Pancreas (tissue), 10 donors: ENCODE measurements at places on chromosomes 4 and X.
A peak's percentile ranks its signal among the peaks of the same experiment; 100 is the strongest.

GRCh38 chrX:68261060-68261672, 172.1 kb downstream of the OPHN1 start:
- no peaks in the 10 kb centered on the region for H3K36me3 ChIP-seq
- no peak for DNase-seq
- H3K4me3 ChIP-seq, result no peak overlapping the region

DNA sequence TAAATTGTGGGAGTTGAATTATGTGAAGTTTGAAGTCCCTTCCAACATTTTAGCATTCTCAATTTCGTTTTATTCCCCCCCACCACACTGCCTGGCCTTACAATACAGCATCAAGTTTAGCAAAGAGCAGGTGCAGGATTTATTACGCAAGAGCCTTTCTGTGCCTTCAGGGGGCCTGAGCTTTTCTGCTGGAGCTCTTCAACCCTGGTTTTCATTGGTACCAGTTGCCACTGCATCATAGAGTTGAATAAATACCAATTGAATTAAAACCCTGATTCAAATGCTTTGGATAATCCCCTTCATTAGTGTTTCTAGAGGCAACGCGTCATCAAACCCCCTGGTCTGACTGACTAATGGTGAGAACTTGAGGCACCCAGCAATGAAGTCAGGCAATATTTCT, 43.6 kb upstream of the KIT start:
- H3K27ac ChIP-seq, result no peak overlapping the region
- H3K27me3 ChIP-seq, result no peaks in the 10 kb centered on the region
- H3K36me3 ChIP-seq, result no peaks in the 10 kb centered on the region
- H3K4me1 ChIP-seq, result no peaks in the 10 kb centered on the region
- no peak for DNase-seq

GRCh38 chrX:72016881-72017783, 106.5 kb downstream of the NHSL2 start:
- H3K36me3 ChIP-seq, result no peaks in the 10 kb centered on the region
- H3K27ac ChIP-seq, result no peak overlapping the region
- no peaks in the 10 kb centered on the region for H3K4me1 ChIP-seq
- no peak overlapping the region for H3K4me3 ChIP-seq
- peaks cover 4% of the 10 kb centered on the region for H3K27me3 ChIP-seq

GRCh38 chrX:136889269-136889668, 8.7 kb upstream of the RBMX start:
- H3K36me3 ChIP-seq, result no peaks in the 10 kb centered on the region
- no peak for DNase-seq
- H3K27me3 ChIP-seq, result no peaks in the 10 kb centered on the region
- no peak overlapping the region for H3K4me3 ChIP-seq

DNA sequence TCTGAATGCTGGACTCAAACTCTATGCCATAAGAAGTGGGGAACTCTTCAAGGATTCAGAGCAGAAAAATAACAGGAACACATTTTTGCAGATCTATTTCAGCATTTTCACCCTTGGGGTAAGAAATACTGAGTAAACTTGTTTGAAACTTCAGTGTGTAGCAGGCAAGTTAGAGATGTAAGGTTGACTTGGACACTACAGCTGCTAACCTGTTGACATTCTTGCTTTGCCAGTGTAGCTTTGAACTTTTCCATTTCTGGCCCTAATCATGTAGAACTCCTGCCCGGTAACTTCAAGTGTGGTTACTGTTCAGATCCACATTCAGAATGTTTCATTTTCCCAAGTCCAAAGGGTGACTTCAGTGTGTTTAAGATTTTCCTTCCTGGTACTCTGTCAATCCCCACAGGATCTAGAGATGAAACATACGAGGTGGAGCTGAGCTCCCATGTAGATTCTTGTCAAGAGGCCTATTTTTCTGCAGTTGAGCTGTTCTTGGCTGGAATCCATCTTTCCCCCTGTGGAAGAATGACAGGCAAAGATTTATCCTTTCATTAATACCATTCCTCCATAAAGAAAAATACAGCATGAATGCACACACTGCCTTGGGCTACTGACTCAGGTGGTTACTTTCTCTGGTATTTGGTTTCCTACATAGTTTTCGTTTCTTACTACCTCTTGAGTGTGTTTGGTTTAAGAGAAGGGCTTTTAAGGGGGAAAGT, 34.1 kb downstream of the FHDC1 start:
- H3K4me3 ChIP-seq, result no peak overlapping the region
- H3K4me1 ChIP-seq, result no peaks in the 10 kb centered on the region
- H3K27ac ChIP-seq, result no peak overlapping the region
- no peak for DNase-seq
- H3K36me3 ChIP-seq, result no peaks in the 10 kb centered on the region

DNA sequence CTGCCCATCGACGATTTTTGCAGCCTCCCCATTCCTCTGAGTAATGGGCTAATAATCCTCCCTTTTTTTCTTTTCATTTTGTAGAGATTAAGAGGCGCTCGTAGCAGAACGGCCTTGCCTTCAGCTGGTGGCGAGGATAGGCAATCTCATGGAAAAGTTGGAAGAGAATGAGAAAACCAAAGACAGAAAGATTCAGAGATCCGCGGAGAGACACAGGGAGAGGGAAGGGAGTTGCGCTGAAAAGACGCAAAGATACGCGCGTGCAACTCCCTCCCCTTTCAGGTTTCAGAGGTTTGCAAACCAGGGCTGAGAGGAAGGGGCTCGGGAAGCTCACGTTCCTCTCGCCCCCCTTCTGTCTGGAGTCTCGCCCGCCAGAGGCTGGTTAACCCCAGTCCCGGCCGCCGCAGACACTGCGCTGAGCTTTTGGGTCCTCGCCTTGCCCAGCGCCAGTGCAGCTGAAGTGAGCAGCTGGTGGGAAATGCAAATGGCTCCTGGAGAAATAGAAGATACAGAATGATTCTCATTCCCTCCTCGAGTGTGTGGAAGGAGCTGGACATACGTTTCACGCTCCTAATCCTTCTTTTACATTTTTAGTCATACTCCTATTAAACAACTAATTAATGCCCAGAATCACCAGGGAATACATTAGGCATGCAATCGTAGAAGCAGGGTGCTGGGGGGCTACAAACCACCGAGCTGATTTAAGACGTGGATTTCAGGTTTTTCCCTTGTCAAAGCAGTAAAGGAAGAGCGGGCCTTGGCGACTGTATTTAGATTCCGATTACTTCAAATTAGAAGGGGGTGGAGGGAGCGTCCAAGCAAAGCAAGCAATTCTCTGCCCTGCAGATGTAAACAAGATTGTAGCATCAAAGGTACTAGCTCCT, 16.6 kb upstream of the PITX2 start:
- H3K4me1 ChIP-seq, result no peaks in the 10 kb centered on the region
- H3K27me3 ChIP-seq, result peaks cover 74% of the 10 kb centered on the region
- no peaks in the 10 kb centered on the region for H3K36me3 ChIP-seq

- H3K4me1 ChIP-seq, result no peaks in the 10 kb centered on the region
- no peak for DNase-seq
Observed at GRCh38 chr4:142009751-142010150, 373.4 kb downstream of the IL15 start.

- no peak for DNase-seq
- H3K4me1 ChIP-seq, result no peaks in the 10 kb centered on the region
- H3K27ac ChIP-seq, result no peak overlapping the region
- H3K4me3 ChIP-seq, result no peak overlapping the region
Observed at GRCh38 chr4:93879919-93880318, 51.4 kb downstream of the ATOH1 start.

- H3K27ac ChIP-seq, result no peak overlapping the region
- no peak for DNase-seq
- H3K4me1 ChIP-seq, result no peaks in the 10 kb centered on the region
- no peak overlapping the region for H3K4me3 ChIP-seq
- no peaks in the 10 kb centered on the region for H3K36me3 ChIP-seq
Observed at GRCh38 chrX:50103866-50104566, 96.8 kb downstream of the AKAP4 start.

DNA sequence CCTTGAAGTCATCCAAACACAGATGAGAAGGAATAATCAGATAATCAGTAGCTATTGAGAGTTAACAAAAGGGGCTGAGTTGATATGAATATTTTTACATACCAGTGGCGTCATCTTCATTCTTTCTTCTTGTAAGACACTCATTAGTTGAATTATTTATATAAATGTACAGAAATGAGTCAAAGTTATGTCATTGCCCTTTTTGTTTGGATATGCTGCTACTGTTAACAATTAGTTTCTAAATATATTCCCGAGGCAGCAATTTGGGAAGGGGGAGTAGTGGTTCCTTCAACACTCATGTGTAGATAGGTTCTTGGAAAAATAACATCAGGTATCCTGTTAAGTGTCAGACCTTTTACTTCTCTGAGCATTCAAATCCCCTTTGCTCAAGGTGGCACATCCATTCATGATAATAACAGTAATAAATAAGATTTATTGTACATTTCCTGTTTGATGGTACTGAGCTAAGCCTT, 436.6 kb downstream of the SPRY1 start:
- peak overlapping the region; percentile 9 for H3K27ac ChIP-seq
- no peaks in the 10 kb centered on the region for H3K36me3 ChIP-seq
- no peak for DNase-seq
- H3K4me1 ChIP-seq, result no peaks in the 10 kb centered on the region

- no peaks in the 10 kb centered on the region for H3K4me1 ChIP-seq
- H3K27ac ChIP-seq, result no peak overlapping the region
- no peaks in the 10 kb centered on the region for H3K27me3 ChIP-seq
- no peaks in the 10 kb centered on the region for H3K36me3 ChIP-seq
- H3K4me3 ChIP-seq, result no peak overlapping the region
Observed at GRCh38 chr4:111510535-111510934, 634.7 kb upstream of the FAM241A start.

GRCh38 chr4:6876440-6876839, 33.2 kb upstream of the TBC1D14 start:
- no peak overlapping the region for H3K4me3 ChIP-seq
- no peaks in the 10 kb centered on the region for H3K4me1 ChIP-seq

DNA sequence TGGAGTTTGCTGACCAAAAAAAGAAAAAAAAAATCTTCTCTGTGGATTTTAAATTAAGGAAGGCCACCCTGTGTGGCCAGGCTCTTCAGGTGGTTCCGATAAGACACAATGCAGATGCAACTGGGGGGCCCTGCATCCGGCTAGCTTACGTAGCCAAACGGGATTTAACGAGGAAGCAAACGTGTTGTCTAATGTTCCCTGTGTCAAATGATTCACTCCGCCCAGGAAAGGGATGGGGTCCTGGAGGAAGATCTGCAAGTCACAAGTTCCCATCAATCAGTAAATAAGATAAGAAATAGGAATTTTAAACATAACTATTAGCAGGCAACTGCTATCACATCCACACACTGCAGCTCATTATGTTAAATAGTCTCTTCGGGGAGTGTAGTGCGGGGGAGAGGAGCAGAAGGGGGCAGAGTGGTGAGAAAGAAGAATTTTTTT, 216.4 kb upstream of the GYPA start:
- no peak overlapping the region for H3K4me3 ChIP-seq
- H3K27me3 ChIP-seq, result no peaks in the 10 kb centered on the region
- no peaks in the 10 kb centered on the region for H3K36me3 ChIP-seq
- no peaks in the 10 kb centered on the region for H3K4me1 ChIP-seq

- H3K36me3 ChIP-seq, result no peaks in the 10 kb centered on the region
- DNase-seq, result no peak
- H3K27ac ChIP-seq, result no peak overlapping the region
- H3K4me3 ChIP-seq, result no peak overlapping the region
- H3K27me3 ChIP-seq, result no peaks in the 10 kb centered on the region
Observed at GRCh38 chr4:109972786-109973528, 60.3 kb downstream of the EGF start.

GRCh38 chr4:1451752-1452122, 45.5 kb upstream of the NKX1-1 start:
- H3K36me3 ChIP-seq, result no peaks in the 10 kb centered on the region
- no peak overlapping the region for H3K4me3 ChIP-seq
- H3K27me3 ChIP-seq, result no peaks in the 10 kb centered on the region
- H3K27ac ChIP-seq, result no peak overlapping the region

GRCh38 chrX:102712981-102713625, 855 bp downstream of the GPRASP2 start:
- peak; percentile 70 for DNase-seq
- H3K36me3 ChIP-seq, result no peaks in the 10 kb centered on the region
- no peaks in the 10 kb centered on the region for H3K4me1 ChIP-seq
- H3K27me3 ChIP-seq, result no peaks in the 10 kb centered on the region
- H3K4me3 ChIP-seq, result peak overlapping the region; percentile 58

- H3K27ac ChIP-seq, result no peak overlapping the region
- H3K27me3 ChIP-seq, result no peaks in the 10 kb centered on the region
- H3K36me3 ChIP-seq, result no peaks in the 10 kb centered on the region
Observed at GRCh38 chr4:106095408-106095807, 200.1 kb downstream of the NPNT start.

DNA sequence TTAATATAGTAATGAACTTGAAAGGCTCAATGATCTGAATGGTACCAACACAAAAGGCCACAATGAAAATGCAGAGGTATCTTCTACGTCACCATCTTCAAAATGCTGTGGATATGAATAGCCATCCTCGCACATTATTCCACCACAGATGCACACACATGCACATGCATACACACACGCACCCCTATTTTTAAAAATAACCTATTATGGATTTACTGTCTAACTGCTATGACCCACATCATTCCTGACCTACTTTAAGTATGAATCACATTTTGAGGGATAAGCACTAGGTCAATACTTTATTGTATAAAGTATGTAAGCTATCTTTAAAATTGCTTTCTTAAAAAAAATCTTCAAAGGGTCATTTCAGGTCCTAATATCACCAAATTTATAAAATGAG, 24.4 kb upstream of the CORIN start:
- no peak overlapping the region for H3K4me3 ChIP-seq
- no peak for DNase-seq
- H3K36me3 ChIP-seq, result peaks cover 3% of the 10 kb centered on the region
- H3K27ac ChIP-seq, result no peak overlapping the region
- H3K27me3 ChIP-seq, result no peaks in the 10 kb centered on the region
- H3K4me1 ChIP-seq, result no peaks in the 10 kb centered on the region

GRCh38 chr4:187301923-187302322, 578.3 kb upstream of the FAT1 start:
- no peaks in the 10 kb centered on the region for H3K36me3 ChIP-seq
- no peak for DNase-seq
- no peaks in the 10 kb centered on the region for H3K27me3 ChIP-seq

- no peak overlapping the region for H3K27ac ChIP-seq
- no peaks in the 10 kb centered on the region for H3K36me3 ChIP-seq
- no peak for DNase-seq
- H3K4me1 ChIP-seq, result no peaks in the 10 kb centered on the region
Observed at GRCh38 chrX:125293850-125294780, 25.6 kb upstream of the TEX13C start.

DNA sequence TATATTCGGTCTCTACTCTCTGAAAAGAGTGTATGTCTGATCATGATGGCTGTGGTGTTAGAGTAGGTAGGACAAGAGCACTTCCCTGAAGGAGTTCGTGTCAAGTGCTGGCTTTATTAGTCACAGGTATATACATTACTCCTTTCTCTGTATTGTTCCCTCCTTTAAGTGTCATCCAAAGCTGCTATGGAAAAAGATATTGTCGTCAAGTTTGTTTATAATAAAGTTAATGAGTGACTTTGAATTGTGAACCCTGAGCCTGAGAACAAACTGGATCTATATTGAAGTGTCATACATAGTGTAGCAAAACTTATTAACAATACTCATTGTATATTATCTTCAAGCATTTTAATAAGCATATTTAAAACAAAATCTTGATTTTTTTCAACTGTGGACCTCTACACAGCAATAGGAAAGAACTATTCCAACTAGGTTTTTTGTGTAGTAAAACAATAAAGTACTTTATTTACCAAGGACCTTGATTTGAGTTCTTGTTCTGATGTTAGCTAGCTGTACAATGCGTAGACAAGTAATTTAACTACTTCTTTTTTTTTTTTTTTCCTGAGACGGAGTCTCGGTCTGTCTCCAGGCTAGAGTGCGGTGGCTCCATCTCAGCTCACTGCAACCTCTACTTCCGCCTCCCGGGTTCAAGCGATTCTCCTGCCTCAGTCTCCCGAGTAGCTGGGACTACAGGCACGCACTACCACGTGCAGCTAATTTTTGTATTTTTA, 177.7 kb downstream of the RAPGEF2 start:
- no peak overlapping the region for H3K27ac ChIP-seq
- H3K36me3 ChIP-seq, result no peaks in the 10 kb centered on the region
- H3K4me3 ChIP-seq, result no peak overlapping the region
- peaks cover 22% of the 10 kb centered on the region for H3K4me1 ChIP-seq
- DNase-seq, result no peak
